ENCODE measurements at places on chromosomes 7 and 10.

GRCh38 chr7:110204527-110204926 is 886.4 kb upstream of the LRRN3 start:
- DNase-seq = no peak

- DNase-seq = no peak
Measured at GRCh38 chr7:33776788-33777187, 128.6 kb upstream of the BMPER start.

GRCh38 chr7:79820387-79820786 is 314.2 kb upstream of the GNAI1 start:
- peak; percentile 85 for DNase-seq

- no peak for DNase-seq
Measured at GRCh38 chr7:6071406-6071805, 40.2 kb downstream of the ANKRD61 start.

DNA sequence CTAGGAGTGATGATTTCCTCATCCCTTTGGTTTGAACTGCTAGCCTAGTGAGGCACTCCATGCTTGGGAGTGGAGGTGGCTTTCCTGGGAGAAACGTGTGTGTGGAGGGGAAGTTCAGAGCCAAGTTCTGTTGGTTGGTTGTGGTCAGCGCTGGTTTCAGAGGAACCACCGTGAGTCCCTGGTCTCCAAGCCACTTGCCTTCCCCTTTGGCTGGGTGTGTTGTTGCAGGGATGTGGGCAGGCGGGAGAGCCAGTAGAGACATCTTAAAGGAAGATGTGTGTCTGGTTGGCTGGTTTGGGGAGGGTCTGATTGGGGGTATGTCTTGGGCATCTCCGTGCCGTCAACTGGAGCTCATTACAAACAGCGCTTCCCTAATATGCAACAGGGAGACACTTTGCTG is 130.8 kb upstream of the TCF7L2 start:
- no peak for DNase-seq

- DNase-seq = no peak
Measured at GRCh38 chr7:102188746-102189145, 97.9 kb upstream of the SH2B2 start.

- DNase-seq = no peak
Measured at GRCh38 chr10:96688789-96689188, 31.5 kb downstream of the PIK3AP1 start.

DNA sequence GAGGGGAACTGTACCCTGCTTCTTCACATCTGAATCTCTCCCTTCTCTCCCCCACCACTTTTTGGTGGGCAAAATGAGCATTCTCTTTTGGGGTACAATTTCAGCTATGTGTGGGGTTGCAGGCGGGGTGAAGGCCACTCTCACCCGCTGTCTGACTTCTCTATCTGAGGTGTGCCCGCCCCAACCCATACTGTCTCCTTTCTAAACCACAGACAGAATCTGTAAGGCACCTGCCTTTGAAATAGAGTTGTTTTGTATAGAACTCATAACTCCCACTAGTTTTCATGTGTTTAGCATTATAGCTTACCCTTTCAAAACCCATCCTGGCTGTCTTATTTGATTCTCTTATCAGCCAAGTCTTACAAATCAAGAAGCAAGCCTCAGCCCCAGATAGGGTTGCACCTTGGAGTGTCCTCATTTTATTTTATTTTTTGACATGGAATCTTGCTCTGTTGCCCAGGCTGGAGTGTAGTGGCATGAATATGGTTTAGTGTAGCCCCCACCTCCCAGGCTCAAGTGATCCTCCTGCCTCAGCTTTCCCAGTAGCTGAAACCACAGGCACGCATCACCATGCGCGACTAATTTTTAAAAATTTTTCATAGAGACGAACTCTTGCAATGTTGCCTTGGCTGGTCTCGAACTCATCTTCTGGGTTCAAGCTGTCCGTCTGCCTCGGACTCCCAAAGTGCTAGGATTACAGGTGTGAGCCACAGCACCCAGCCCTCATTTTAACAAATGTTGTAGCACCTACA is 11.9 kb downstream of the TSPAN14 start:
- no peak for DNase-seq

GRCh38 chr10:62541811-62542210 is 167.6 kb downstream of the ZNF365 start:
- DNase-seq = no peak

DNA sequence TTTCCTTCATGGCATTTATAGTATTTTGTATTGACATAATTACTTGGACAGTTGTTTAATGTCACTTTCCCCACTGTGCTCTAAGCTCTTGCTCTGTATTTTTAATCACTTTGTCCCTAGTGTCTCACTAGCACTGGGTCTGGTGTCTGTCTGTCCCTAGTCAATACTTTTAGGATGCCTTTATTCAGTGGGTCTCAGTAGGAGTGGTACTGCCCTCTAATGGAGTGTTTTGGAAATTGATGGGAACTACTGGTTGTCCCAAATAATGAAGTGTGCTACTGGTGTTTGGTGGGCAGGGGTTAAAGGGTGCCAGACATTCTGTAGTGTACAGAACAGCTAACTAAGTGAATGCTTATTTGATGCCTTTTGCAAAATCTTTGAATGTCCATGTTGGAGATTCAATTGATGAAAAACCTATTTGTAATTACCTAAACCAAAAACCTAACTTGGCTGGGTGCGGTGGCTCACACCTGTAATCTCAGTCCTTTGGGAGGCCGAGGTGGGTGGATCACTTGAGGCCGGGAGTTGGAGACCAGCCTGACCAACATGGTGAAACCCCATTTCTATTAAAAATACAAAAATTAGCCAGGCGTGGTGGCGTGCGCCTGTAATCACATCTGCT is 33.3 kb downstream of the CDK14 start:
- peak; percentile 65 for DNase-seq

DNA sequence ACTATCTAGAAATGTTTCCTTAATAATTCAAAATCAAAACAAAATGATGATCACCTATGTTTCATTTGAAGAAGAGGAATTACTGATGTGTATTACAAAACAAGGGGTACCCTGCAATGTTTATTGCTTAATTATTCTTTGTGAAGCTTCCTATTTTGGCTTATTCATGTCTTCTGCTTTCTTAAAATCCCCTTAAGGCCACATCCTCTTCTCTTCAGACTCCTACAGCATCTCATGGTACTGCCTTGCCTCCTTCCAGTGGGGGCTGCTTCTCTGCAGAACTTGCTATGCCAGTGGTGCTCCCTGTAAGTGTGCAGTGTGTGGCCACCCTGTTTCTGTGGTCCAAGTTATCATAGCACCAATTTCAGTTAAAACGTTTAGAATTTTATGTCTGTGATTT is 35.0 kb downstream of the CCDC146 start:
- no peak for DNase-seq

DNA sequence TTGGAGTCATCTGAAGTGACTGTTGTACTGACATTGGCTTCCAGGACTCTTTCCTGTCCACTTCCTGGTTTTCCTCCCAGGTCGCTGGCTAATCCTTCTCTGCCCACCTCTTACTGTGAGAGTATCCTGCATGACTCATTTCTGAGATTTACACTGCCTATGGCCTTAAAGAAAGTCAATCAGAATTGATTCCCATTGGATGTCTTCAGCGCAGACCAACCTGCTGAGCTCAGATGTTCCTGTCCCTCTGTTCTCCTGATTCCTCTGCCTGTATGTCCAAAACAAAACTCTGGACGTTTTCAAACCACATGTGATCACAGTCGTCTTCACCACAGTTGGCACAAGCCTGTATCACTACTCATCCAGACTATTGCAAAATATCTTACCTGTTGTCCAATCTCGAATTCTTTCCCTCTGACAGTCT is 262.1 kb downstream of the CREB5 start:
- no peak for DNase-seq

- DNase-seq = no peak
Measured at GRCh38 chr10:6020826-6021225, 41.3 kb downstream of the IL2RA start.

GRCh38 chr7:28939844-28940544 is 18.1 kb downstream of the TRIL start:
- DNase-seq = peak; percentile 71

- no peak for DNase-seq
Measured at GRCh38 chr10:25175527-25176420, 973 bp downstream of the GPR158 start.

DNA sequence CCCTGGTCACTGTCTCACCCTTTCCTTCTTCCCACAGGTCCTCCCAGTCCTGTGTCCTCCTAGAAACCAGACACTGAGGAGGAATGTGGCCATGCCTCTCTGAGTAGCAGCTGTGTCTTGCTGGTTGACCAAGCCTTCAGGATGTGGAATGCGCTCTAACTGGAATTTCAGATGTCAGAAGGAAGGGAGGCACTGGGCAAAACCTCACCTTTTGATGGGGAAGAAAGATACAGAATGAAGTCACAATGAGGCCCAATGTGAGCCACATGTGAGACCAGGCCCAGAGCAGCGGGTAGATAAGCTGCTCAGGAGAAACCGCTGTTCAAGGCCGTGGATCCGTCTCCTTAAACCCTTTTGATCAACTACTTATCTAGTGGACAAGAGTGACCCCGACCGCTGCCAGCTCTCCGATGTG is 54.8 kb upstream of the ECHDC3 start:
- DNase-seq = no peak

DNA sequence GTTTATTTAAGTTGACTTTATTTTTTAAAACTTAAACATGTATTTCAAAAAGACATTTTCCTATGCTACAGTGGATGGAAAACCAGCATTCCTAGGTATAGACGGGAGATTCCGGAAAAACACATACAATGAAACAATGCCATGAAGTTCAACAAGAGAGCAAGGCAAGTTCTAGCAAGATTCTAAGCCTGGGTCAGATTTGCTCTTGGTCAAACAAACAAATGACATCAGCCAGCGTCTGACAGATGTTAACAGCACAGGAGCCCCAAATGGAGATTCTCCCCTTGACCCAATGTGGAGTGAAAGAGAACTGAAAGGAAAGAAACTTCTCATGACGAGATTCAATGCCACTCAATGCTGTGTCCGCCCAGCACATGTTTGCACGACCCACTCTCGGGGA is 149.9 kb downstream of the NEURL1 start:
- no peak for DNase-seq

DNA sequence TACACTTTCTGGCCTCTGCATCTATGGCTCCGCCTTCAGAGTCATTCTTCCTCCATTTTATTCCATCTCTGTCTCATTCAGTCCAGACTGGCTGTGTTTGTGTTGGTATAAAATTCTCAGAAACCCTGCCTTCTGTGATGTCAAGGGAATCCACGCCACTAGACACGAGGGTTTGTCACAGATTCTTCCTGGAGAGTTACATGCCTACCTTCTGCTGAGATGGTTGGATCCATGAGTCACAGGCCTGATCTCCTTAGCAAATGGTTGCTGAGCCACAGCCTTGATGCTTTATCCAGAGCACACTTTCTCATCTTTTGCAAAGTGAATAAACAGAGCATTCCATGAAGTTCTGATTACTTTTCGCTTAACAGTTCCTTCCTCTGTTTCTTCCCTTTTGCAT is 35.9 kb upstream of the TSPAN33 start:
- DNase-seq = no peak

GRCh38 chr10:19775296-19775695 is 40.9 kb upstream of the PLXDC2 start:
- DNase-seq = no peak

DNA sequence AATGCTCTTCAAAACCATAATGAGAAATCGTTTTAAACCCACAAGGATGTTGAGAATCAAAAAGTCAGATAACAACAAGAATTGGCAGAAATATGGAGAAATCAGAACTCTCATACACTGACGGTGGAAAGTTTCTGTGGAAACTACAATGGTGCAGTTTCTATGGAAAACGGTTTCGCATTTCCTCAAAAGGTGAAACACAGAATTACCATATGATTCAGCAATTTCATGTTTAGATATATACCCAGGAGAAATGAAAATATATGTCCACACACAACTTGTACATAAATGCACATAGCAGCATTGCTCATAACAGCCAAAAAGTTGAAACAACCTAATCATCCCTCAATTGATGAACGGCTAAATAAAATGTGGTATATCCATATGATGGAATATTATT is 218.2 kb downstream of the ARL4A start:
- DNase-seq = no peak

- DNase-seq = peak; percentile 31
Measured at GRCh38 chr7:1176891-1177373, 16.9 kb upstream of the ZFAND2A start.

- DNase-seq = no peak
Measured at GRCh38 chr7:18344536-18344935, 151.0 kb upstream of the HDAC9 start.

DNA sequence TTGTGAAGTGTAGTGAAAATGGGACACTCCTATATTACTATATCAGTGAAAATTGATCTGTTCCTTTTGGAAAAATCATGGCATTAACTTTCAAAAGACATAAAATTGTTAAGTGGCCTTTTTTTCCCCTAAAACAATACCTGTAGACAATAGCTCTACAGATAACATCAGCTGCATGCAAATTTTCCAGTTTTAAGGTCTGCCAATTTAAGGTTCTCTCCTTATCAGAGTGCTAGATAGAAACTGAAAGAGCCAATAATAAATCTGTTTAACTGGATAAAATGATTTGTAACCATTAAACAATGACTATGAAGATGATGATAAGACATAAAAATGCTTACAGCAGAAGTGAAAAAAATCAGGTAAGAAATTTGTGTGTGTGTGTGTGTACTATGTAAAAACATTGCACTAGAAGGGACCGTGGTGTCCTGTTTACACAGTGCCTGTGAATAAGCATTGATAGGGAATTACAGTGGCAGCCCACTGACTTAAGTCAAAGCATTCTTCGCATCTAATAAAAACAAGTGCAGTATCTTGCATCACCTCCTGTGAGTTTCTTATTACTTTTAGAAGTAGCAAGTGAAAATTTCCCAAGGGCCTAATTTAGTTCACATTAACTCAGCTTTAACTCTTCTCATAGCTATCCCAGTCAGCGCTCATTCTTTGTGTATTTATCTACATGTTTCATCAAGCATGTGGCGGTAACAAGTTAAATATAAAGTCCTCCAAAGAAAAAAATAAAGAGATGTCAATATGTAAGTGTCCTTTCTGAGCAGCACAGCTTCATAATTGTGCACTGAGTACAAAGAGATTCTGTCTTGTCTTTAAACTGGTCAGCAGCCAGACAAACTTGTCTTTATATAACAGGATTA is 261.9 kb downstream of the ARL4A start:
- DNase-seq = peak; percentile 35

DNA sequence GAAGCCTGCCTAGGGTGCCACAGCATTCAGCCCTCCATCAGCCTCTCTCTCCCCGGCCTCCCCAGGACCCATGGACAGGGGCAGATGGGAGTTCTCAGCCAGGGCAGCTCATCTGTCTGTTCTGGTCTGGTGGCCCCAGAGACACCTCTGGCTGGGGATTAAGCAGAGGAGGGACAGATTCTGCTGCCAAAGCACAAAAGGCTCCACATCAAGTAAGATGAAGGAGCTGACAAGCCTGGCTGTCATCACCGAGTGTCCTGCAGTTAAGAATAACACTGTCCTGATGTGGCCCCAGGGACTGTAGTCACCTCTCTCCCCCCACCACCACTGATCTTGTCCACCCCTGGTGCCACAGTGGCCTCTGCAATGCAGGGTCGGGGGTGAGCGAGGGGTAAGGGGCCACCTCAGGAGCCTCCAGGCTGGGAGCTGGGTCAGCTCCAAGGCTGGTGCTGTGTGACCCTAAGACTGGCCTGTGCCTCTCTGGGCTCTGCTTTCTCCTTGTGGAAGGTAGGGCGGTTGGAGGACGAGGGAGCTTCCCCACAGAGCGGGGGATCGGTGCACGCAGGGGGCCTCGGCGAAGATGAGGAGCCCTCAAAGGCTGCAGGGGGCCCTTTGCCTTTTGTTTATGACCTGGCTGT is 18.7 kb downstream of the C10orf105 start:
- DNase-seq = no peak

GRCh38 chr7:82373926-82374635 is 69.5 kb downstream of the CACNA2D1 start:
- DNase-seq = no peak
